ENCODE measurements at places on chromosomes 16 and 17.
A peak's percentile ranks its signal among the peaks of the same experiment; 100 is the strongest.

GRCh38 chr16:50881956-50882355, 140.1 kb downstream of the CYLD start:
- peaks cover 2% of the 10 kb centered on the region for H3K27me3 ChIP-seq
- no peaks in the 10 kb centered on the region for H3K36me3 ChIP-seq
- H3K4me1 ChIP-seq = no peaks in the 10 kb centered on the region
- no peak overlapping the region for H3K27ac ChIP-seq
- no peak for DNase-seq

DNA sequence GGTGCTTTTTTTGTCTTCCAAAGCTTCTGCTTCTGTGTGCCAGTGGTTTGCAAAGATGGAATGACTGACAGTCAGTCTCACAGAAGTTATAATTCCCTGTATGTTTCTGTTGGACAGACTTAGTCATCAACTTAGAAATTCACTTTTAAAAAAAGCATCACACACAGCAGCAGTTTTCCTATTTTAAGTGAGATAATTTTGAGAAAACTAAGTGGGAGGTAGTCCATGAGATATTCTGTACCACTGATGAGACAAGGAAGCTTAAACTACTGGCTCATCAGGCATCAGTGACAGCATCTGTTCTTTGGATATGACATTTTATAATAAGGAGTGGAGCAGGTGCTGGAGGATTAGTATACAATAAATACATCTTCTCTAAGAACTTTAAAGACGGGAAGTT, 20.0 kb downstream of the CNP start:
- H3K27ac ChIP-seq = no peak overlapping the region
- H3K4me1 ChIP-seq = no peaks in the 10 kb centered on the region
- no peaks in the 10 kb centered on the region for H3K27me3 ChIP-seq

DNA sequence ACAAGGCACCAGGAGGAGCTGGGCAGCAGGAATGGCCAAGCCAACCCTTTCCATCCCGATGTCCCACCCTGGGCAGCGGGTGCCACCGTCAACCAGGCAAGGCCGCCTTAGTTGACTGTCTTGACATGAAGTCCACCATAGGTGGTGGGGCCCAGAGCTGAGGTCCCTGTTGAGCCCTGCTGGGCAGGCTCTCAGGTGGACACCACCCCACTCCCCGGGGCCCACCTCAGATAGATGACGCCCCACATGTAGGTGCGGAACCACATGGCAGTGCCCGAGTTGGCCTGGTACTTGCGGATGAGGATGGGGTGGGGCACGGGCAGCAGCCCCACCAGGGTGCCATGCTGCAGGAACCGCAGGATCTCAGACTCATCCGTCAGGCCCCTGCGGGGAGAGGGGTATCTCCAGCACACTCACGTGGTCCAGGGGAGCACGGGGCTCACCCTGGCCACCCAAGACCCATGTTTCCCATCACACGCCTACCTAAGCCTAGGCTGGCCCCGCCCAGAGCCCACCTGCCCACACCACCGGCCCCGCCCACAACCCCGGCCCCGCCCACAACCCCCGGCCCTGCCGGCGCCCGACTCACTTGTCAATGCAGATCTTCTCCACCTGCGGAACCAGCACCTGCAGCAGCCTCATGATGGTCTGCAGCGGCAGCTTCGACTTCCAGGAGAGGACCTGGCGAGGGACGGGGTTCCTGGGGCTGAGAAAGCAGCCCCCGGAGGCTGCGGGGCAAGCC, 16.2 kb downstream of the OTOP3 start:
- no peaks in the 10 kb centered on the region for H3K36me3 ChIP-seq
- no peaks in the 10 kb centered on the region for H3K27me3 ChIP-seq
- H3K4me1 ChIP-seq = no peaks in the 10 kb centered on the region
- no peak overlapping the region for H3K4me3 ChIP-seq
- no peak overlapping the region for H3K27ac ChIP-seq
- no peak for DNase-seq

GRCh38 chr16:30934827-30935557, 11.6 kb downstream of the FBXL19 start:
- no peak overlapping the region for H3K4me3 ChIP-seq
- peaks cover 5% of the 10 kb centered on the region for H3K36me3 ChIP-seq
- H3K4me1 ChIP-seq = no peaks in the 10 kb centered on the region
- no peak overlapping the region for H3K27ac ChIP-seq
- DNase-seq = no peak

DNA sequence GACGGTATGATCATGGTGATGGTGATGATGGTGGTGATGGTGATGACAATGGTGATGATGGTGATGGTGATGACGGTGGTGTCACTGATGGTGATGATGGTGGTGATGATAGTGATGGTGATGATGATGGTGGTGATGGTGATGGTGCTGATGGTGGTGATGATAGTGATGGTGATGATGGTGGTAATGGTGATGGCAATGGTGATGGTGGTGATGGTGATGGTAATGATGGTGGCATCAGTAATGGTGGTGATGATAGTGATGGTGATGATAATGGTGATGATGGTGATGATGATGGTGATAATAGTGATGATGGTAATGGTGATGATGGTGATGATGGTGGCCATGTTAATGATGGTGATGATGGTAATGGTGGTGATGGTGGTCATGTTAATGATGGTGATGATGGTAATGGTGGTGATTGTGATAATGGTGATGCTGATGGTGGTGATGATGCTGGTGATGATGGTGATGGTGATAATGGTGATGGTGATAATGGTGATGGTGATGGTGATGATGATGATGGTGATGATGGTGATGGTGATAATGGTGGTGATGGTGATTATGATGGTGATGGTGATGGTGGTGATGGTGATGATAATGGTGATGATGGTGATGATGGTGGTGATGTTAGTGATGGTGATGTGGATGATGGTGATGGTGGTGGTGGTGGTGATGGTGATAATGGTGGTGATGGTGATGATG, 107.2 kb downstream of the C16orf95 start:
- H3K4me1 ChIP-seq = no peaks in the 10 kb centered on the region
- DNase-seq = no peak
- H3K27ac ChIP-seq = no peak overlapping the region
- H3K36me3 ChIP-seq = no peaks in the 10 kb centered on the region
- no peak overlapping the region for H3K4me3 ChIP-seq
- H3K27me3 ChIP-seq = no peaks in the 10 kb centered on the region

DNA sequence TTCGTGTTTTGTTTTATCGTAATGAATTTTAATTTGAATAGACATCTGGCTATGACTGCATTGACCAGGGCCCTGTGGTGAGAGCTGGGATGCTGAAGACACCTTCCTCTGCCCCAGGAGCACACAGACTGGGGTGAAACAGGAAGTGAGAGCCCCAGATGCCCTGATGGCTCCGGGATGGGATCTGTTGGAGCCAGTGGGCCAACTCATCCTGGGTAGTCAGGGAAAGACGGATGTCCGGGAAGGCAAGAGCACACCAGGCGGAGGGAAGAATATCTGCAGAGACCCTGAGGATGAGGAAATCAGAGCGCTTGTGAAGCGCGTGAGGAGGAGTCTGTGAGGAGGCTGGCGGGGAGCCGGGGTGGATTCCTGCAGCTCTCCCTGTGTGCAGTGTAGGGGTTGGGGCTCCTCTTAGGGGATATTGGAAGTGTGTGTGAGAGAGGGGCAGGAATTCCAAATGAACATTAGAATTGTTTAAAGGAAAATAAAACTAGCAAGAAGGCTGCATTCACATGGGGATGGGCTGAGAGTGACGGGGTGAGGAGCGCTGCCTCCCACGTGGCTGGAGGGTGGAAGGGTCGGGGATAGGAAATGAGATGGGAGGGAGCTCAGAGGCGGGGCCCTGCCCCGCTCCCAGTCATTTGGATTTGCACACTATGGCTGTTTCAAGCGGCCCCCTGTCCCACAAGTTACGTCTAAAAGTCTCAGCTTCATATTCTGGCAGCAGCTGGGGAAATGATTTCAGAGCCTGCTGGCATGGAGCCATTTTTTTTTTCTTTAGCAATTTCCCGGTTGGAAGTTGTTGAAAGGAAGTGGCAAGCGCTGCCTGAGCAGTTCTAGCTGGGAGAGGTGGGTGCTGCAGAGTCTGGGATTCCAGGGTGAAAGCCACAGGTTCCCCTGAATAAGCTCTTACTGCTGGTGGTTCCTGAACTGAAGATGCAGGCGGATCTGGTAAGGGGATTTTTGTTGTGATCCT, 71.2 kb upstream of the LGALS9 start:
- no peaks in the 10 kb centered on the region for H3K27me3 ChIP-seq
- DNase-seq = no peak
- H3K4me3 ChIP-seq = no peak overlapping the region

DNA sequence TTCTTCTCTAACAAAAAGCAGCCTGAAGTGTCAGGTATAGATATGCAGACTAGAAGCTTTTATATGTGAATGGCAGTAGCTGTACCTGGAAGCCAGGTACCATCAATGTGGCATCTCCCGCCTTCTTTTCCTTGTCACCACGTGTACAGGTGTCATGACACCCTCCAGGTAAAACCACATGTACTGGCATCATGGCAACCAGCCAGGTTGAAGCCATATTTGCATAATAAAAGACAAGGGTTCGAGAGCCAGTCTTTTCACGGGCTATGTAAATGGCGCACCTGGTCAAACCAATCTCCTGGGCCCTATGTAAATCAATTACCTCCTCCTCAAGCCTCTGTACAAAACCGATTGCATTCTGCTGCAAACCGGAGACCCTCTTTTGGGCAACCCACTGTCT, 541.3 kb downstream of the CDH11 start:
- H3K4me3 ChIP-seq = no peak overlapping the region
- H3K27me3 ChIP-seq = no peaks in the 10 kb centered on the region
- no peaks in the 10 kb centered on the region for H3K36me3 ChIP-seq
- DNase-seq = no peak
- H3K27ac ChIP-seq = no peak overlapping the region

- H3K27ac ChIP-seq = no peak overlapping the region
- H3K4me1 ChIP-seq = no peaks in the 10 kb centered on the region
- no peak for DNase-seq
- H3K36me3 ChIP-seq = no peaks in the 10 kb centered on the region
- H3K4me3 ChIP-seq = no peak overlapping the region
Observed at GRCh38 chr17:41392278-41392677, 5.1 kb downstream of the KRT31 start.

DNA sequence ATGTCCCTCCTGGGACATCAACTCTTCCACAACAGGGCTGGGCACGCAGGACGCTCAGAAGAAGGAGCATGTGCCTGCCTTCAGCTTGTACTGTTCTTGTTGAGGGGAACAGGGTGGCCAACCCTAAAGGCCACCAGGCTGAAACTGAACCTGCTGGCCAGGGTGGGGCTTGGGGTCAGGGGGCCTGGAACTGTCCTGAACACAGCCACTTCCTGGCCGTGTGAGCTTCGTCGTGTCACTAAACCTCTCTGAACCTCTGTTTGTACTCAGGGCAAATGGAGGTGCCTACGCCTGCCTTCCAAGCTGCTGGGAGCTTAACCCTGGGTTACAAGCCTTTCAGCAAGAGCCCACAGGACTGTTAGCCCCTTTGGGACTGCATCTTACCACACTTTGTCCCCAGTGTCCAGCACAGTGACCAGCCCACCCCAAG, 6.7 kb downstream of the ARHGAP27 start:
- H3K4me1 ChIP-seq = peaks cover 33% of the 10 kb centered on the region
- H3K36me3 ChIP-seq = no peaks in the 10 kb centered on the region
- H3K27ac ChIP-seq = no peak overlapping the region
- H3K27me3 ChIP-seq = no peaks in the 10 kb centered on the region
- no peak overlapping the region for H3K4me3 ChIP-seq

DNA sequence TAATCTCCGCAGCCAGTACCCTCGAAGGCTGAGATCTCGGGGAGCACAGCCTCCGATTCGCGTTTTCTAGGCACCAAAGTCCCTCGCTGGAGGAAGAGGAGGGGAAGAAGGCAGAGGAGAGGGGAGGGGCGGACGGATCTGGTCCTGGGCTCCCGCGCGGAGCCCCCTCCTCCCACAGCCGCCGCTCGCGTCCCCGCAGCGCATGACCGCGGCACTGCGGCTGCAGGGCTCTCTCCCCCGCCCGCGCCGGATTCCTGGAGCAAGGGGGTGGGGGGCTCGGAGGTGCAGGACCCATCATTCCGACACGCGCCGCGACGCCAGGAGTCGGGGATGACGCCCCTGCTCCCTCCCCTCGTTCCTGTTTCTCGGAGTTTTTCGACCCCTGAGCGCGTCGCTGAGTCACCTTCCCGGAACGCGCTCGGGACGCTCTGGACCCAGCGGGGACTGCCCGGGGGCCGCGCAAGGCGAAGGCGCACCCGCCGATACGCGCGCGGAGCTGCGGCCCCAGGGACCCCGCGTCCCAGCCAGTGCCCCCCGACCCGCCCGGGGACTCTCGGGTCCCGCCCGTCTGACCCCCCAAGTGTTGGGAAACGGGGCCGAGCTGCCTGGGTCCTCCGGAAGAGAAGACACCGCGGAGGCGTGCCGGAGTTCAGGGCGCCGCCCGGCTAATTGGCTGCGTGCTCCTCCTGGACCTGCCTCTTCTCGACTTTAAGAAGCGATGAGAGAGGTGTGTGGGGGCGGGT, 1.4 kb upstream of the SPHK1 start:
- peaks cover 34% of the 10 kb centered on the region for H3K4me1 ChIP-seq
- H3K27ac ChIP-seq = peak overlapping the region; percentile 45
- peak; percentile 73 for DNase-seq
- peaks cover 5% of the 10 kb centered on the region for H3K27me3 ChIP-seq

DNA sequence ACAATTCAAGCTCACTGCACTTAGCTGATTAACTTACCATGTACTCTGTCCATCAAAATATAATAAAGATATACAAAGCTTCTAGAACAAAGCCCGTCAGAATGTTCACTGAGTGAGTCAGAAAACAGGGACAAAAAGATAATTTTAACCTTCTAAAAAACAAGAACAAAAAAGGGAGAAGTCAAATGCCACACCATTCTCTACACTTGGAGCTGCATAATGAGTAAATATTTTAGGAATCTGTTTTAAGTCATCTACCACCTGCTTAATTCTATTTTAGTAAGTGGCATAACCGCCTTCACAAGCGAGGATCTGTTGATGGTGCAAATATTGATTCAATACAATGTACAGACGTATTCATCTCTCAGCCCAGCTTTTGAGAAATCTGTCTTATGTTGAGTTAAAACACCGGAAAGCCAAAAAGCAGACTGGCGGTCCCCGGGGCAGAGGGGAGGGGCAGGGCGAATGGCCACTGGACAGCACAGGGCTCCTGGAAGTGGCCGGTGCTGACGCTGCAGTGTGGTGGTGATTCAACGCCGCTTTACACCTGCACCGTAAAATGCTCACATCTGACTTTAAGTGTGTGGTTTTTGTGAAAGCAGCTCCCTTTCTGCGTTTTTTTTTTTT, 20.1 kb downstream of the RAB40B start:
- H3K36me3 ChIP-seq = no peaks in the 10 kb centered on the region
- no peak for DNase-seq
- H3K4me1 ChIP-seq = no peaks in the 10 kb centered on the region
- H3K4me3 ChIP-seq = no peak overlapping the region

GRCh38 chr16:11706180-11706742, 36.4 kb downstream of the TXNDC11 start:
- H3K27me3 ChIP-seq = no peaks in the 10 kb centered on the region
- H3K27ac ChIP-seq = no peak overlapping the region
- H3K4me3 ChIP-seq = no peak overlapping the region
- no peaks in the 10 kb centered on the region for H3K4me1 ChIP-seq

DNA sequence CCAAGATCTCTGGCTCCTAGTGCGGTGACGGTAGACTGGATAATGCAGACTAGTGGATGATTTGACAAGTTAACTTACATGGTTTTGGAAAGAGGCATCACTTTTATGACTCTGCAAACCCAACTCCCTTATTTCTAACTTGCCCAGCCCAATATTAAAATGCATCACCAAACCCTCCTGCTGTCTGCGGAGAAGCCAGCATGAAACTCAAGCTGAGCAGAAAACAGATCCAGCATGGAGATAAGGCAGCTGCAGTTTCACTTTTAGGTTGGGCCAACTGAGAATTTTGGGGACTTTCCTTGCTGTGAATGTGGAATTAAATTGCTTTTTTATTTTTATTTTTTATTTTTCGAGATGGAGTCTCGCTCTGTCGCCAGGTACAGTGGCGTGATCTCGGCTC, 27.8 kb downstream of the CDH1 start:
- H3K36me3 ChIP-seq = no peaks in the 10 kb centered on the region
- H3K4me1 ChIP-seq = no peaks in the 10 kb centered on the region
- H3K27ac ChIP-seq = no peak overlapping the region
- no peak for DNase-seq

Data from natural killer cell (primary cell).